Fibroblast of skin of left biceps (primary cell): ENCODE measurements at places on chromosomes 7 and 10.

DNA sequence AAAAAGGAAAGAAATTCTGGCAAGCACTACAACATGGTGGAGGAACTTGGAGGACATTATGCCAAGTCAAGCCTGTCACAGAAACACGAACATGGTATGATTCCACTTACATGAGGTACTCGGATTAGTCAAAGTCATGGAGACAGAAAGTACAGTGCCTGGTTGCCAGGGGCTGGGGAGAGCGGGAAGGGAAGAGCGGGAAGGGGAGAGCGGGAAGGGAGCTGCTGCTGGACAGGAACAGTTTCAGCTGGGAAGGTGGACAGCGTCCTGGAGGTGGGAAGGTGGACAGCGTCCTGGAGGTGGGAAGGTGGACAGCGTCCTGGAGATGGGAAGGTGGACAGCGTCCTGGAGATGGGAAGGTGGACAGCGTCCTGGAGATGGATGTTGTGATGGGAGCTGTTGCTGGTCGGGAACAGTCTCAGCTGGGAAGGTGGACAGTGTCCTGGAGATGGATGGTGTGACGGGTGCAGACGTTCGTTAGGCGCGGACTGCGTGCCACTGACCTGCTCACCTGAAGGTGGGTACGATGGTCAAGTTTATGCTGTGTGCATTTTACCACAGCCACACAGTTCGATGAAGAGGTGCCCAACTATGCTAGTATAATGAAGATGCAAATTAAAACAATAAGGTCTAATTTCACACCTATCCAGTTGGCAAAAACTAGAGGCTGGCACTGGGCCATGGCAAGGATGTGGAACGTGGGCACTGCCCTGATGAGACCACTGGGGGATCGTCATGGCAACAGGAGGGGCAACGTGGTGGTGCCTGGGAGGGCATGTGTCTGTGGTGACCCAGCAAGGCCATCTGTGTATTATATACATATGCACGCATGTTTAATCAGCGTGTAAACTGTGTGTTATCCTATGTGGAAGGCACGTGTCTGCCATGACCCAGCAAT, 103.8 kb downstream of the NKX6-2 start:
- no peak for DNase-seq

DNA sequence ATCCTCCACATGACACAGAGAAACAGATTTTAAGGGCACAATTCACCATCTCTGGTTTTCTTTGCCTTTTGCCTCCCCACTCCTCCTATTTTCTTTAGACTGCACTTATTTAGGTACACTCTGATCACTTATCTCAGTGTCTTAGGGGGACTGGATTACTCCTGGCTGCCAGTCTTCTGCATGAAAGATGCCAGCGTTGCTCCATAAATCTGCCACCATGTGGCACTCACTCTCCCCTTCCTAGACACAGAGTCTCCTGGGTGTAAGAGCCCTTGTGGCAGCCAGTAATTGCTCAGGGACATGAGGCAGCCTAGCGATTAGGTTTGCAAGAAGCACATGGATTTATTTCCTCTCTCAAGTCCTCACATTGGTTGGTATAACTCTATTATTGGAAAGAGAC, 34.5 kb upstream of the RBM20 start:
- DNase-seq: no peak

- peak; percentile 54 for DNase-seq
These were observed 49.1 kb downstream of the DOCK4 start for GRCh38 chr7:112157072-112157471.

- DNase-seq: no peak
These were observed 132.5 kb upstream of the WNT16 start for GRCh38 chr7:121196286-121196685.

DNA sequence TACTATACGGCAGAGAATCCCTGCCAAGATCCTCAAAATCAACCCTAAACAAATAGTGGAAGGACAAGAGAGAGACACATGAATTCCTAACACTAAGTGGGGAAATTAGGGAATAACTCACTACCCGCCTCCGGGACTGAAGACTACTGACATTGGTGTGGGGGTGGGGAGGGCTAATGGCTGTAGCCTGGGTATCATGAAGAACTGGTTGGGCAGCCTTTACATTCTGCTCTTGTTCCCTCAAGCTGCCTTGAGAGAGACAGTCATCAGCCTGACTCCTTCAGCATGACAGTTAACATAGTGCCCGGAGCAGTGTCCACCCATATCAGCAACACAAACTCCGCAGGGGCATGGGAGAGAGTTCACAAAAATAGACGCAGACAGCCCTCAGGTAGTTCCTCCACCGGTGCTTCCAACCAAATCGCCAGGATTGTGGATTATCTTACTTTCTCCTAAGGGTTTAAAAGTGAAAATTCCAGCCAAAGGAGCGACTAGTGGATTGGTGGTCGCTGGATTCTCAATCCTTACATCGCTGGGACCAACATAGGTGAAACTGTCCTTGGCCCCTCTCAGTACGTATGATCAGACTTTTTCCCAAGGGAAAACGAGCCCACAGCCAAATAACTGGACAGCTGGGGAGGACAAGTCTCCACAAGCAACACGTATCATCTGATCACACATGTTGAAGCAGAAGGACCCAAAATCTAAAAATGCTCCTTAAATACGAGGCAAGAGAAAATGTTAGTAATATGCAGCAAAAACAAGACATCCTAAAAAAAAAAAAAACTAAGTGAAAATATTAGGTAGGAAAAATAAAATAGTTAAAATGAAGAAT, 22.6 kb downstream of the TMEM254 start:
- no peak for DNase-seq

GRCh38 chr7:116198748-116199410, 11.5 kb upstream of the TES start:
- no peak for DNase-seq

DNA sequence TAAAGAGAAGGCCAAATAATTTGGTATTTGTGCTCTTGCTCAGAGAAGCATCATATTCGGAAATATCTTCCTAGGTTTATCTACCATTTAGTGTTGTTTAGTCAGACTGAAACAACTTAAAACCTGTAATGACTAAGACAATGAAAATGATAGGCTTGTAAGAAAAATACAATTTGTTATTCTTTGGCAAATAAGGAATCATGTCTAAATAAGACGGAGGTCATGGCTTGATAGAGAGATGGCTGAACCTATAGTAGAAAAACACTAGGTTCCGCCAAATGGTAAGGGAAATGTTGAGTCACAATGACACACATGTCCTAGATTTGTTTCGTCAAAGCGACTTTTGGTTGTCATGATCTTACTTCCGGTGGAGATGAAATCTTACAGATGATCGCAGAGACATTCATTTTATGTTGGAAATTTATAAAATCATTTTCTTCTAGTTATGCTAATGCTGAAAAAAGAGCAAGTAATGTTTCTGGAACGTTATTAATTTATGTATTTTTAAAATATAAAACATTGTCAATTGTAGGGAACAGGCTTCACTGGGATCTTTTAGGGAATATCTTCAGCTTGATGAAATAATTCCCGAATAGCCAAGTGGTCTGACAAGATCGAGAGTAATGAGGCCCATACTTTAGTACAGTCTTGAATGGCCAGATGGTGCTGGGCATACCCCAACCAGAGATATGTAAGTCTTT, 1.0 kb downstream of the SRGN start:
- DNase-seq: no peak

DNA sequence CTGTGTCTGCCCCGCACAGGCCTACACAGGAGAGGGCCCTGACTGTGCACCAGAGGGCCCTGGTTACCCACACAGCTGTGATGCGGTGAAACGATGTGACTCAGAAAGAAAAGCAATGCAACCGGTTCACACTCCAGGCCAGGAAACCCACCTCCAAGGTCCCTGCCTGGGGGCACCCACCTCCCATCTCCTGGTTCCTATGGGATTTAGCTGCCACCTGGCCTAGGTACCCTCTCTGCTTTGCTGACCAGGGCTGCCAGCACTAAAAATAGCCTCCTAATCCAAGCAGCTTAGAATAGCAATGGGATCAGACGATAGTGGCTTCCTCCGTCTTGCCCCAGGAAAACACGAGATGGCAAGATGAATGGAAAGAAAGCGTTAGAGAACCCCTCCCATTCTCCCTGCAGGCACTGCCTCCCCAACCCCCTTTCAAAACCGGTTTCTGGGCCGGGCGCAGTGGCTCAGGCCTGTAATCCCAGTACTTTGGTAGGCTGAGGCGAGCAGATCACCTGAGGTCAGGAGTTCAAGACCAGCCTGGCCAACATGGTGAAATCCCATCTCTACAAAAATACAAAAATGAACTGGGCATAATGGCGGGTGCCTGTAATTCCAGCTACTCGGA, 12.4 kb downstream of the RBP3 start:
- no peak for DNase-seq

- DNase-seq: no peak
These were observed 28.4 kb downstream of the CDK6 start for GRCh38 chr7:92808006-92808405.

- DNase-seq: peak; percentile 53
These were observed 57.0 kb upstream of the GLCCI1 start for GRCh38 chr7:7911369-7912123.

DNA sequence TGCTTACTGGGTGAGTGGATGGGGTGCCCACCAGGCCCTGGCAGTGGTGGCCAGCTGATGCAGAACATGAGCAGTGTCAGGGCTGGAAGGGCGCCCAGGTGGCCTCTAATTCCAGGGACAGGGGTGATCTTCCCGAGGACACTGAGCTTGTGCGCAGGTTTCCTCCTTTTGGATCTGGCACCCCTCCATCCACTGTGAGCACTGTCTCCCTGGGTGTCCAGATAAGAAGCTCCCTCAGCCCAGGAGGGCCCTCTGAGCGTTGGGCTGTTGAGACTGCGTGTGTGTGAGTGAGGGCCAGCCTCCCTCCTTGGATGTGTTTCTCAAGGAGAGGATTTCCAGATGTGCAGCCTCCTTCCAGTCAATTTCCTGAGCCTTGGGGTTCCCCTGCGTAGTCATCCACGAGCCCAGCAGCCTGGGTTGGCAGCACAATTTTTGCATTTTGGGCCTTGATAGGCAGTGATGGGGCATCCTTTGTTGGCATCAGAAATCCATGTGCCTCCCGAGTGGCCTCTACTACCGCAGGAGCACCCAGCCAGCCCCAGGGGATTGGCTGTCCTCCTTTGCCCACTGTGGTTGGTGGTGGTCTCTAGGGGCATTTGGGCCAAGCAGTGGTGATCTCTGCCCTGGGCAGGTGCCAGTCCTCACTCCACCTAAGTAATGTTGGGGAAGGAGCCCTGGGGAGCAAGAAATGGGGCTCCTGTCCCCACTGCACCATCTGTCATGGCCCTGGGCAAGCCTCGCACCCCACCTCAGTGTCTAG, 20.9 kb upstream of the BTBD16 start:
- DNase-seq: no peak

DNA sequence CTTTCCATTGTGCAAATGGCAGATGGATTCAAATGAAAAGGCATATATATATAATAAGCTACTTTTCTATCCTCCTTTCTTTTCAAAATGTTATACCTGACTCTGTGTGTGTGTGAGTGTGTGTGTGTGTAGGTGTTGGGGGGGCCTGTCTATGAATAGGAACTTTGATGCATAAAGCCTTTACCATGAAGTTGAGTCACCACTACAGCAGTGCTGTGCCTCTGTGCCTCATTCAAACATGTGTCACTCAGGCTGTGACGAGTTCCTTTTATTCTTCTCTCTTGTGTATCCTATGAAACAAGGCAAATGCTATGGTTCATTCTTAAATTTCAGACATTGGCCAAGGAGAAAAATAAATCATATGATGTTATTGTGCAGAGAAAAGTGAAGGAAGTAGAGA, 52.7 kb upstream of the DKK1 start:
- no peak for DNase-seq

GRCh38 chr10:103224133-103224532, 21.6 kb upstream of the RPEL1 start:
- no peak for DNase-seq

- peak; percentile 10 for DNase-seq
These were observed 50.2 kb downstream of the CXCL12 start for GRCh38 chr10:44334621-44335184.

DNA sequence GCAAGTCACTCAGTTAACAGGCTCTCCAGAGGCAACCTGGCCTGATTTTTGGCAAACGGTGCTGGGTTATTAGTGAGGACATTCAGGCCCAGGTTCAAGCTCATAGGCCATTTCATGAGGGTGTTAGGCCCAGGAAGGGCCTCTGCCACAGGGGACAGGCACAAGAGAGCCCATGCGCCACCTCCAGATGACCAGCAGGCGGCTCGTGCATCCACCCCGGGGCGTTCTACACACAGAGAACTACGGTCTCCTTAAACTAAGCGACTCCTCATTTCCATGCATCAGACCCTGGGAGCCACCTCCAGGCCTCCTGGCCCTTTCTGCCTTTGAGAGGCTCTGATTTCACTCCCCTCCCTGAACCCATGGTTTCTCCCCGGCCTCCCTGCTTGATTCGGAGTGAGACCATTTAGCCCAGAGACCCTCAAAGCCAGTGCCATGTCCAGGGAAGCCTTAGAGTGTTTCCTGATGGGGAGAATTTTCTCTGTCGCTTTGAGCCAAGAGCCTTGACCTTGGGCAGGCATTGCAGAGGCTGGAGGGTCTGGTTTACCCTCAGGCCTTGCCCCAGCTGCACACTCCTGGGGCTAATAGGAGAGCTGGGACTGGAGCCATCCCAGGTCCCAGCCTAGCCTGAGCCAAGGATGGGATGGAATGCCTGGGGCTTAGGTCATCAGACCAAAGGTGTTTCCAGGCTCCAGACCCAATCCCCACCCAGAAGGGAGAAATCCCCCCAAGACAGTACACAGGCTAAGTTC, 188.0 kb downstream of the GRID1 start:
- DNase-seq: no peak

GRCh38 chr10:59126991-59127390, 49.5 kb upstream of the PHYHIPL start:
- no peak for DNase-seq

DNA sequence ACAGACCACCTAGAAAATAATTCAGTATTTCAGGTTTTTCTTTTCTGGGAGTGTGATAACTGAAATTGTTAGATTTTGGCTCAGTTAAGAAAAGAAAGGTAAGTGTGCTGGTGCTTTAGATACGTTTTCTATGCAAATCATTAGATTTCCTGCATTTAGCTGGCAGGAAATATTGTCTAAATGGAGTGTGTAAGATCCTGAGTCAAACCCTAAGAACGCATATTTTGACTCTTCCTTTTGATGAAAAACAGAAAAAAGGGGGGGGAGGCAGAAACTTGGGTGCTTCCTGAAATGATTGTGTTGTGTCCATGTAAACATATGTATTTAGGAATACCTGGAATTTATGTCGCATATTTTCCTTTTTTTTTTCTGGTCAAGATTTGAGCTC, 1.2 kb downstream of the GRK5 start:
- no peak for DNase-seq

- DNase-seq: no peak
These were observed 402.0 kb upstream of the KLF6 start for GRCh38 chr10:4186849-4187540.
